ENCODE measurements at places on chromosomes 2 and 18.

- no peak for DNase-seq
Observed at GRCh38 chr2:179636100-179636980, 225.1 kb downstream of the ZNF385B start.

DNA sequence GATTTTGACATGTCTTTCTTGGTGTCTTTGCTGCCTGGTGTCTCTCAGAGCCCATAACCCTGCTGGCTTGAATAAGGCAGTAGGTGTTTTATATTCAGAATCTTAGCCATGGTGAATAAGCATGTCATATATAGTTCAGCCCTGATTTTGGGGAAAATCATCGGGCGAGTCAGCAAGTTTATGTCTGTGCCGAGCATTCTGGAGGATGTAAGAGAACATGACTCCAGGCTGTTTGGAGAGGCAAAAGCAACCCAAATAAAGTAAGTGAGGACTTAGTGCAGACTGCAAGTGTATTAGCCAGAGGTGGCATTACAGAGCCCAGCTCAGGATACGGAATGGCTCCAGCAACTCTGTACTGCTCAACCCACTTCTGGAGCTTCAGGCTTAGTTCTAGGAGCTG lies 50.3 kb downstream of the TCF7L1 start:
- DNase-seq = no peak

- DNase-seq = no peak
Observed at GRCh38 chr2:37917281-37918228, 7.5 kb upstream of the RMDN2 start.

DNA sequence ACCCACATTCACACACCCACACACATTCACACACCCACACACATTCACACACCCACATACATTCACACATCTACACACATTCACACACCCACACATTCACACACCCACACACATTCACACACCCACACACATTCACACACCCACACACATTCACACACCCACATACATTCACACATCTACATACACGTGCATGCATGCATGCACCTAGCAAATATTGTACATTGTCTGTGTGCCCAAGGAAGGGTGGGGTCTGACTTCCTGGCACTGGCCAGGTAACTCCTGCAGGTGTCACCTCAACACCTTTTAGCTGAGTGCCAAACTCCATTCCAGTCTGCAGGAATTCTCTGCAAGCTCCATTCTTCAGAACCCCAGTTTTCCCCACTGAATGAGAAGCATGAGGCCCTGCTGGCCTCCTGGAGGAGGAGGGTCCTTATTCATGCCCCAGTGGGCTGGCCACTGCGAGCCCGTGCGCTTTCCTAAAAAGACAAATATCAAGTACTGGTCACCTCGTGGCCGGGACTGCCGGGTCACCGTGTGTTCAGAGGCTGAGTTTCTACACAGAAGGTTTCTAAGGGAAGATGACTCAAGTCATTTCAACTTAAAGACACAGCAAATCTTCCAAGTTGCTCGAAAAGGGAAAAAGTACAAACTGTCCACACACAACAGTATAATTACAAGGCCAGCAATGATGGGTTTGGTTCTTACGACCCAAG lies 131.5 kb downstream of the HDAC4 start:
- no peak for DNase-seq

- no peak for DNase-seq
Observed at GRCh38 chr2:12982149-12982584, 265.4 kb downstream of the TRIB2 start.

- DNase-seq = no peak
Observed at GRCh38 chr2:147469471-147469870, 375.4 kb upstream of the ACVR2A start.

DNA sequence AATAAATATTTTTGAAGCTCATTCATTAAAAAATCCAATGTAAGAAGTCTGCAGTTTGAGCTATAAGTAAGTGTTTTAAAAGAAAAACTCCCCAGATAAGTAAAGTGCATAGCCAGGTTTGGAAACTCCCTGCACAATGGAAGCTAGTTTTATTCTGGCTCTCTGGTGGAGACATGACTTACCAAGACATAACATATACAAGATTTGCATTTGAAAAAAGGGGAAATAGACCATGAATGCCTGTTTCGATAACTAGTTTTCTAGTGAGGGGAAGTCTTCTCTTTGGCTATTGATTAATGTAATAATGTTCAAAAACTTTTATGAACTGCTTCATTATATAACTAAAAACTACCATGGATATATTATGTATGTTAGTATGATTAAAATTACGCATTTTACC lies 435.2 kb downstream of the ARHGAP15 start:
- DNase-seq = no peak

GRCh38 chr2:20419752-20420151 lies 27.1 kb upstream of the RHOB start:
- DNase-seq = no peak

DNA sequence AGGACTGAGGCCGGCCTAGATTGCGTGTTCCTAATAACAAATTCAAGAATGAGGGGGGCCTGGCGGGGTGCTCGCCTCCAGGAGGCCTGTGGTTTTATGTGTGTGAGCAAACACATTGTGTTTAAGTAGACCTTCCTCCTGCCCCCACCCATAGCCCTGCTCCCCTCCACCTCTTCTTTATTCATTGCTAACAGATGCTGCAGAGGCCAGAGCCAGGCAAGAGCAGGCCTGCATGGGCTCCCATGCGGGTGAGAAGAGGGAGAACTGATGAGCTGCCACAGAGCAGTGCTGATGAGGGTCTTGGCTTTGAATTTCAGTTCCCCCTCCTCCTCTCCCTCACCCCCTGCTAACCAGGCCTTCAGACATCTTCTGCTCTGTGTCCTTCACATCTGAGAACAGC lies 154.6 kb downstream of the OSR1 start:
- no peak for DNase-seq

DNA sequence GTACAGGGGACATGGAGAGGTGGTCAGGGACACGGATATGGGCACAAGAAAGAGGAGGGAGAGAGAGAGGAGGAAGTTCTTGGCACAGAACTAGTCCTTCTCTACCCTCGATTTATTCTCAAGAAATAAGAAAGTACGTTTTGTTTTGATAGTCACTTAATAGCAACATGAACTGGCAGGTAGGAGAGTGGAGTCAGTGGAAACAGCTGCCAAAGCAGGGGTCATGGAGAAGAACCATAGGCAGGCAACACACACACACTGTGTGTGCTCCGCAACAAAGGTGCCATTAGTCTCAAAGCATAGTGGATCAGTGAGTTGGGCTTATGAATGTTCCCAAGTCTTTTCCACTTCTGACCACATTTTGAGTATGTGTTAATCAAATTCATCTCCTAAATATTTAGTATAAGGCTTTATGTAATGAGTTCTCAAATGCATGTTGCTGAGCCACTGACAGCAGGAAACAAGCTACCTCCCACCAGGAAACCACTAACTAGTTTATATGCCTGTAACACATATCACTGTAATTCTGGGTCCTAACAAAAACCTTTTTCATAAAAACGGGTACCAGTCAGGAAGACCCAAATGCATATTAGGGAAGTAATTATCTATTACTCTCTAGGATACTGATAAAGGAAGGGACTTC lies 41.1 kb downstream of the IWS1 start:
- no peak for DNase-seq

DNA sequence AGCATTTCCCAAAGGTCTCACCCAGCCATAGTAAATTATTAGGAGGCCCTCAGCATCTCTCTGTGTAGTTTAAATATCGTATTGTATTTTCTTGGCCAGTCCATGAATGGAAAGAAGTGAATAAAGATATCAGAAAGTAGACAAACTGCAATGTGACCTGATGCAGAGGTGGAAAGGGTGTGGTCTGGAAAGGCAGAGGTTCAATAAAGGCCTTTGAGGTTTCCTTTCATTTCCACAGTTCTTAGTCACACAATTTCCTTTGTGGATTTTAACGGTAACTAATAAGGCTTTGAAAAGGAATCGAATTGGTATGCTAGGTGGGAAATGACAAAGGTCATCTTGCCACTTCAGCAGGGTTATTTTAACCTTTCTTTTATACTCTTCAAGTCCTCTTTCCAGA lies 20.1 kb upstream of the WIPF1 start:
- no peak for DNase-seq

GRCh38 chr2:238361877-238362276 lies 41.6 kb downstream of the TRAF3IP1 start:
- no peak for DNase-seq

DNA sequence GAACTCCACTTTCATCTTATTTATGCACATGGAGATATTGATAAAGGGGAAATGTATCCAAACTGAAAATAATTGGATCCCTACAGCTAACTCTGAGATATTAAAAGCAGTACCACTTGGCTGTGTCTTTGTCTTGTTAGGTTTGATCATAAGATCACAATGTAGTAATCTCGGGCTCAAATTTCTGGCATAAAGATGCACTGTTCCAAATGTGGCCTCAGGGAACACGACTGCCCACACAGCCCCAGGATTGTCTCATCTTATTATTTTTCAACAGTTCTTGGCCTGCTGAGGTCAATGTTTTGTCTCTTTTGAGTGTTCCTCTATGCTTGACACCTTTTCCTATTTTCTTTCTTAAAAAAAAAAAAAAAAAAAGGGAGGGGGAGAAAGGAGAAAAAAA lies 114.1 kb downstream of the GBX2 start:
- no peak for DNase-seq

DNA sequence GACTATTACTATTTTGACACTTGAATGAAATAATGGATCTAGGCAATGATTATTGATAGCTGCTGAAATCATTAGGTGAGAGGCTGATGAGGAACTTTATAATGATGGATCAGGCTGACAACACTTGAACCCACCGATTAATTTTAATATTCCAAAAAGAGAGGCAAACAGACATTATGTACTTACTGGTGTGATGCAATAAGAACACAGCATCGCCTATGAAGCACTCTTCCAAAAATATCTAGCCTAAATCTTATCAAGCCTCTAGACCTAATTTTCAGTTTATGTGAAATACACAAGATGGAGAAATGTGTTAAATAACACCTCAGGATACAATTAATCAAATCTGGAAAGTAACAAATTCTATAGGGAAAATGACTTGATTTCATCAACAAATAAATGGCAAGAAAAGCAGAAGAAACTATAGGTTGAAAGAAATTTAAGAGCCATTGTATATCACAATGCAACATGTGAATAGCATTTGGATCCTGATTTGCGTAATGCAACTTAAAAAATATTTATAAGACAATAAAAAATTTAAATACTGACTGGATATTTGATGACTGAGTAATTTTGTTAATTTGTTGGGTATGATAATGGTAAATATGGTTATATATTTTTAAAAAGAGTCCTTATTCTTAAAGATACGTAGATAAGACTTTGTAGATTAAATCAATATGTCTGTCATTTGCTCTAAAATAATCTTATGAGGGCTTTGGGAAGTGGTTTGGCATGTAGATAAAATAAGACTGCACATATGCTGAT lies 17.2 kb upstream of the SSB start:
- DNase-seq = no peak

DNA sequence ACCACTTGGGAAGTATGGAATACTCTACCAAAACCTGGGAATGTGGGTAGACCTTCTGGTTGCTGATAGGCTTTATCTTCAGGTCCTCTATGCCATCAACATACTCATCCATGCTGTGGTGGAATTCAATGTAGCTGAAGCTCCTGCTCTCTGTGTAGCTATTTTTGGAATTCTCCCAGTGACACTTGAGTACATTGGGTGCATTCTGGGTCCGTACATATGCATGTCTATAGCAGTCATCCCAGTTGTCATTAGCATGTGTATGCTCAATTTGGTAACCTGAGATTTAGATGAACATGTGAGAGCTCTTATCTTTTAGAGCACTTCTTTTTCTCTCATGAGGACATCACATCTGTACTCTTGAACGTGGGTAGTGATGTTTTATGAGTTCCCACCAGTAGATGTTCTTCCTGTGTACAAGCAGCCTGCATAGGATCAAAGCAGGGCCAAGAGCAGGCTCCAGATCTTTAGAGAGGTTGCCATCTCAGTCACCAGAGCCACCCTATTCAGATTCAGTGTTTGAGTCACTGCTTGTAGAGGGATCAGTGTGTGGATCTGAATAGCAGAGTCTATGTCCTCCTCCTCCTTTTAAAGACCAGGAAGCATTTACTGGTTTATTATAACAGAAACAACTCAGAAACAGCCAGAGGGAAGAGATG lies 65.9 kb downstream of the MGAT5 start:
- peak; percentile 19 for DNase-seq

GRCh38 chr2:161031511-161031910 lies 128.7 kb upstream of the TANK start:
- DNase-seq = no peak

GRCh38 chr2:232516551-232516950 lies 3.6 kb upstream of the PRSS56 start:
- DNase-seq = no peak

DNA sequence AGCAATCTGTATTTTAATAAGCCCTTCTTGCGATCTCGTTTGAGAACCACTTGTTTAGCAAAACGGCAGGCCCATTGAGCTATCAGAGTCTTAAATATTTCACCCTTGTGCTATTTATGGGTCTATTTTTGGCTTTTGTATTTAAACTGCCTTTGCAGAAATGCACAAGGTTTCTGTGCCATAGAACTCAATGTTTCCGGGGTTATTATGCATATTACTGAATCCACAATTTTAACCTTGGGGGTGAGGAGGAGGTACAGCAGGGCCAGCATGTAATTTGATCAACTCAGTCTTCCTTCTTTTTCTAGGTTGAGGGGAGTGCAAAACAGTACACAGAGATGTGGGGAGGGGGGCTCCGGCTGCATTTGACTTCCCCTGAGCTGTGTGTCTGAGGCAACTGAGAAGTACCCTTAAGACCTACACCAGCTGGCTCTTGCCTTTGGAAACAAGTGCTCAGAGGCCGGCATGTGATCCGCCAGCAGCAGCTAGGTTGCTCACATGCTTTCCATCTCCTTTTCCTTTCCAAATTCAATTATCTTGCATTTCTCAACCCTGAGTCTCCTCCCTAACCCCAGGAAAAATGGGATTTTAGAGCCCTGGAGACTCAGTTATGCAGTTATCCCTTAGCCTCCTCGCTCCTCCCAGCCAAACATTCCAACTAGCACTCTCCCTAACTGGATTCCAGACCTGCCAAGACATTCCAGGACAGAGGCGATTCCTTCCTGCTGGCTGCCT lies 103.0 kb downstream of the HNRNPLL start:
- DNase-seq = no peak
